ENCODE measurements at places on chromosomes 16 and 17.

GRCh38 chr16:70421014-70421413, 17.9 kb downstream of the ST3GAL2 start:
- H3K4me1 ChIP-seq, result no peaks in the 10 kb centered on the region
- no peak overlapping the region for H3K27ac ChIP-seq
- H3K27me3 ChIP-seq, result no peaks in the 10 kb centered on the region

GRCh38 chr17:42185621-42185930, 324 bp upstream of the HCRT start:
- H3K4me3 ChIP-seq, result no peak overlapping the region
- H3K4me1 ChIP-seq, result peaks cover 19% of the 10 kb centered on the region
- H3K27ac ChIP-seq, result no peak overlapping the region

DNA sequence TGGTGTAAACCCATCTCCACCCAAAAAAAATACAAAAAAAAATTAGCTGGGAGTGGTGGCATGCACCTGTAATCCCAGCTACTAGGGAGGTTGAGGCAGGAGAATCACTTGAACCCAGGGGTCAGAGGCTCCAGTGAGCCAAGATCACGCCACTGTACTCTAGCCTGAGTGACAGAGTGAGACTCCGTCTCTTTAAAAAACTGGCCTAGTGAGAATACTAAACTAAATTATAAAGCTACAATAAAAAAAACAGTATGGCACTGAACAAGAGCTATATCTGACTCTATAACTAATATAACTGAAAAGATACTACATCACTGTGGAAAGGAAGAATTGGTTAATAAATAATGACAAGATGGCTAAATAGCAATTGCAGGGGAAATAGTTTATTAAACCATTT, 6.4 kb downstream of the SMURF2 start:
- H3K27me3 ChIP-seq, result no peaks in the 10 kb centered on the region
- no peaks in the 10 kb centered on the region for H3K36me3 ChIP-seq
- DNase-seq, result no peak
- H3K27ac ChIP-seq, result no peak overlapping the region
- no peak overlapping the region for H3K4me3 ChIP-seq
- H3K4me1 ChIP-seq, result 0 out of 2 replicates have a peak, but pooled peaks cover 3% of the 10 kb centered on the region

GRCh38 chr17:73068322-73069153, 23.9 kb downstream of the SLC39A11 start:
- DNase-seq, result peak; percentile 28
- no peaks in the 10 kb centered on the region for H3K36me3 ChIP-seq
- H3K27me3 ChIP-seq, result no peaks in the 10 kb centered on the region
- no peak overlapping the region for H3K27ac ChIP-seq
- peaks cover 13% of the 10 kb centered on the region for H3K4me1 ChIP-seq
- no peak overlapping the region for H3K4me3 ChIP-seq

- H3K27me3 ChIP-seq, result no peaks in the 10 kb centered on the region
- no peaks in the 10 kb centered on the region for H3K36me3 ChIP-seq
Observed at GRCh38 chr17:35245196-35245486, 2.3 kb downstream of the SLFN5 start.

DNA sequence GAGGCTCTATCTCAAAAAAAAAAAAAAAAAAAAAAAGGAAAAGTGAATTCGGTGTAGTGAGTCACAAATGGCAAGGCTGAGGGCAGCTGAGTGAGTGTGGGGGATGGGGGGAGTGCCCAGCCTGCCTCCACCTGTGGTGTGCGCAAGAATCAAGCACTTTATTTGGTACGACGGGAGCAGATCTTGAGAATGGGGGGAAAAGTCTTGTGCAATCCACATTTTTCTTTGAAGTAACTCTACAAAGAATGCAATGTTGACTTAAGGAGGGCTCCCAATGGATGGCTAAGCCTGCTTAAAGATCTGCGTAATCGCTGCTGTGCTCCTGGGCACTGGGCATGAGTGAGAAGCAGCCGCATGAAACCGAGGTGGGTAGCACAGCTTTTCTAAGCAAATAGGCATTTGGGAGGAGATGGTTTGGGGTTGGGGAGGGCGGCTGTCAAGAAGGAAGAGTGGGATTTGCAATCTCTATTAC, 28.2 kb downstream of the ATP2C2 start:
- H3K4me1 ChIP-seq, result no peaks in the 10 kb centered on the region
- no peaks in the 10 kb centered on the region for H3K36me3 ChIP-seq
- no peak overlapping the region for H3K27ac ChIP-seq
- no peaks in the 10 kb centered on the region for H3K27me3 ChIP-seq
- no peak overlapping the region for H3K4me3 ChIP-seq

DNA sequence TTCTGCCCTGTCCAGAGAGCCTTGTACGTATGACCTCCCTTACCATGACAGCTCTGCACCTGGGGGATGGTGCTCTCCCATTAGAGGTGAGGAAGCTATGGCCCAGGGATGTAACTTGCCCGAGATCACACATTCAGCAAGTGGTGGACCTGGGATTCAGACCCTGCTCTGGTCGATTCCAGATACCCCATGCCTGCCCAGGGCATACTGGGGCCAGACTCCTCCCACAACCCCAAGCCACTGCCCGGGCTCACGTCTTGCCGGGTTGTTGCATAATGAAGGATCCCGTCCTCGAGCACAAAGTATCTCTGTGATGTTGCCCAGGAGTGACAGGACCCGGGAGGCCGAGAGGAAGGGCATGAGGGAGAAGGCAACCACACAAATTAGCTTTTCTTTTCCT, 2.1 kb downstream of the OSBPL7 start:
- H3K4me3 ChIP-seq, result no peak overlapping the region
- DNase-seq, result no peak
- no peaks in the 10 kb centered on the region for H3K27me3 ChIP-seq
- H3K4me1 ChIP-seq, result peaks cover 8% of the 10 kb centered on the region
- no peak overlapping the region for H3K27ac ChIP-seq

GRCh38 chr17:67575325-67575724, 142.4 kb upstream of the NOL11 start:
- no peaks in the 10 kb centered on the region for H3K4me1 ChIP-seq
- DNase-seq, result no peak
- H3K4me3 ChIP-seq, result no peak overlapping the region
- H3K36me3 ChIP-seq, result no peaks in the 10 kb centered on the region
- no peaks in the 10 kb centered on the region for H3K27me3 ChIP-seq

GRCh38 chr16:84652566-84652965, 4.3 kb downstream of the KLHL36 start:
- H3K4me3 ChIP-seq, result no peak overlapping the region
- no peak for DNase-seq
- H3K27me3 ChIP-seq, result no peaks in the 10 kb centered on the region
- no peaks in the 10 kb centered on the region for H3K4me1 ChIP-seq
- H3K27ac ChIP-seq, result no peak overlapping the region

DNA sequence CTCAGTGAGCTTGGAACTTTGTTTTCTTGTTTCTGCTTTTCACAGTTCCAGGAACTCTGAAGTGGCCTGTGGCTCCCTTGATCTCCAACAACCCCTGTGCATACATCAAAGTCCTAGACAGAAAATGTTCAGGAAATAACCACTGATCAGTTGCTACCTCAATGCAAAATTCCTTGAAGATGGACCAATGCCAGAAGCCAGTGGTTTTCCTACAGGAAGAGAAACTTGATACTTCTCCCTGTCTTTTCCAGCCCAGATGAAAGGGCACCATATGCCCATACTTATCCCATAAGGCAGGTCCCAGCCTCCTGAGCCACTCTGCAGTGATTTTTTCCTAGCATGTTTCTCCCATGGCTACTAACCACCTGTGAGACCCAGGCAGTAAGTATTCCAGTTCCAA, 12.3 kb upstream of the CDRT4 start:
- H3K4me3 ChIP-seq, result no peak overlapping the region
- H3K4me1 ChIP-seq, result peaks cover 7% of the 10 kb centered on the region
- DNase-seq, result peak; percentile 89
- no peak overlapping the region for H3K27ac ChIP-seq
- H3K36me3 ChIP-seq, result no peaks in the 10 kb centered on the region

DNA sequence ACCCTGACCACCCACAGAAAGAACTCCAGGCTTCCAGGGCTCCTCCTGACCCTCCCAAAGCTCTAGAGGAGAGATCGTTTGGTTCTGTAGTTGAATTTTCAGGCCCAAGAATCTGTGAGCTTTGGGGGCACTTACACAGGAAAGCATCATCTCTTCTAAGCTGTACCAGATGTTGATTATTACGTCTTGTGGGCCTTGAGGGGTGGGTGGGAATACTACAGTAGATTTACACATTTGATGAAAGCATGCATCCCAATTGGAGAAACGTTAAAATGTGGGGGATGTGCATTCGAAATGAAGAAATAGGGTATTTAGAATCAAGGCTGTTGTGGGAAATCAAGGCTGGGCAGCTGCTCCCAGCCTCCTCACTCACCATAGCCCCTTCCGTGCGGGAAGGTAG, 61.9 kb downstream of the MGAT5B start:
- H3K27me3 ChIP-seq, result peaks cover 5% of the 10 kb centered on the region
- no peak overlapping the region for H3K27ac ChIP-seq
- no peak overlapping the region for H3K4me3 ChIP-seq
- H3K36me3 ChIP-seq, result no peaks in the 10 kb centered on the region
- H3K4me1 ChIP-seq, result peaks cover 5% of the 10 kb centered on the region

- no peaks in the 10 kb centered on the region for H3K36me3 ChIP-seq
- peaks cover 21% of the 10 kb centered on the region for H3K4me1 ChIP-seq
- DNase-seq, result no peak
- H3K27me3 ChIP-seq, result no peaks in the 10 kb centered on the region
- H3K27ac ChIP-seq, result no peak overlapping the region
Observed at GRCh38 chr17:14779241-14779640, 478.4 kb downstream of the HS3ST3B1 start.

DNA sequence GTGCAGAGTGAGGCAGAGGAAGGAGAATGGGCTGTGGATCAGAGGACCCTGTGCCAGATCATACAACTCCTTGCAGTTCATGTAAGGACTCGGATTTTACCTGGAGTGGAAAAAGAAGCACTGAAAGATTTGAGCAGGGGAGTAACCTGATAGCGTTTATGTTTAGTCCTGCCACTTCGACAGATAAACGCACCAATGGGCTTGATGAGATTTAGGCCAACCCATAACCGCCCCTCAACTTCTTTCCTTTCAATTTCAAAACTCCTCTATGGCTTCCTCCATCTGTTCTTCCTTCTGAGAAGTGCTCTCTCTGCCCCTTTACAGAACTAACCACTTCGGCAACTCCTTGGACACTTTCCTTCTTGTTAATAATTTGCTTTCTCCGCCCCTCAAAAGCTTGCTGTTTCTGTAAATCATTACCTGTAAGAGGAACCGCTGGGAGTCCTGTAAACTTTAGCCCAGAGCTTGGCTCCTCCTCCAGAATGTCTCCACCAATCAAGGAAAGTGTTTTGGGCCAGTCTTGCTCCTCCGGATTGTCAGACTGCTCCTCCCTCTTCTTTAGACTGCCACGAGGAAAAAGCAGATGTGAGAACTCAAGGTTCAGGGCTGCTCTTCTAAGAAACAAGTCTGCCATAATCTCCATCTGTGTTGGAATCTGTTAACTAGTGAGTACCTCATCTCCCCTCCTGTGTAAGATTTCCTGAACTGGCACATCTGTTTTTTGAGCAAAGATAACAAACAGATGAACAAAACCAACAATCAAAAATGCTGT, at the start of gene ACSM3:
ACSM3 (plus strand) TSS at position 554 of the 772 bp plus-strand sequence. CDS start 6,021 bp downstream, outside the sequence.
- DNase-seq, result peak; percentile 31
- H3K4me1 ChIP-seq, result no peaks in the 10 kb centered on the region
- no peaks in the 10 kb centered on the region for H3K27me3 ChIP-seq
- H3K36me3 ChIP-seq, result no peaks in the 10 kb centered on the region
- H3K27ac ChIP-seq, result no peak within 1 kb of the TSS
- H3K4me3 ChIP-seq, result peak within 1 kb of the TSS; percentile 49

Measured in SJCRH30 (cell line).